HTR-8/SVneo (cell line): ENCODE measurements at places on chromosomes 16 and 17.

DNA sequence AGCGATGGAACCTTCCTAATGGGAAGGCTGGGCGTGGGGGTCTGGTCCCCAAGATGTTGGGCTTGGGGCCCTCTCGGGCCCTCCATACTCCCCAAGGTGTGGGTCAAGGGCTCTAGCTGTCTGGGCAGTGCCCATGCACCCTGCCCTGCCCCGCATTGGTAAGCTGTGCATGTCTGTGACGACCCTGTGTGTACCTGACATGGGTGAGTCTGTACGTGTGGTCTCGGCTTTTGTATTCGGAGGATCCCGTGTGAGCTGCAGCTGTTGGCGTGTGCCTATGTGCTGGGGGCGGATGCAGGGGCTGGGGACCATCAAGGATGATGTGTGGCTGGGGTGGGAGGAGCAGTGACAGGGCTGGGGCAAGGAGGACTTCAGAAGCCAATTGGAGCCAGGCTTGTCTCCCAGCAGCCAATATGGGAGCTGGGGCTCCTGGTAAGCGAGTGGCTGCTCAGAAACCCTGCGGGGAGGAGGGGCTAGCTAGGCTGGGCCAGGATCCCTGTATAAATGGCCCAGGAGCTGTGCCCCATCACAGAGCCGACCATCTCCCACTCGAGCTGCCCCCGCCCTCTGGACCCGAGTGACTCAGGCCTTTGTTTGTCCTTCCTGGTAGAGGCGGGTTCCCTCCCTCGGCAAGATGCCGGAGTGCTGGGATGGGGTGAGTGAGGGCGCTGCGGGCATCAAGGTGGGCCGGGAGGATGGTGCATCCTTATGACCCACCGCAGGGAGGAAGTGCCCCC, at the start of gene NDRG4:
TSS of gene NDRG4 (plus strand) at position 529 of the 737 bp plus-strand sequence. CDS start at position 635, 106 bp downstream.
- peak; percentile 83 for DNase-seq

- no peak for DNase-seq
These were observed at the start of gene KRTAP4-1 for GRCh38 chr17:41184480-41184961. Gene KRTAP4-1 (minus strand): TSS chr17:41184911. CDS start chr17:41184854, 57 bp downstream.

DNA sequence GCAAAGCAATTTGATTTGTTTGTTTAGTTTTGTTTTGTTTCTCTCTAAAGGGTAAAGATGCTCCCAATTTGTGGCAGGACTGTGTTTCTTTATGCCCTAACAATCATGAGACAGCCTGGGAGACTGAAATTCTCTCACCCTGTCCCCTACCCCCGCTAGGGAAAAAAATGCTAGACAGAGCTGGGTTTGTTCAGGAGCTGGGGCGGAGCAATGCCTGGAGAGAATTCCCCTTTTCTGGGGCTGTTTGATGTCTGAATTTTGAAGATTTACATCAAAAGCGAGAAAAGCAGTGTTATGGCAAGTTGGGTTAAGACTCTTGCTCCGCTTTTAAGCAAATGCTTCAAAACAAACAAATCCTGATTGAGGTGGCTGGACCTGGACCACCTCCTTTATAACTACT, 8.4 kb downstream of the MAF start:
- no peak for DNase-seq

- peak; percentile 26 for DNase-seq
These were observed 190.3 kb downstream of the RBFOX3 start for GRCh38 chr17:79420318-79421243.

DNA sequence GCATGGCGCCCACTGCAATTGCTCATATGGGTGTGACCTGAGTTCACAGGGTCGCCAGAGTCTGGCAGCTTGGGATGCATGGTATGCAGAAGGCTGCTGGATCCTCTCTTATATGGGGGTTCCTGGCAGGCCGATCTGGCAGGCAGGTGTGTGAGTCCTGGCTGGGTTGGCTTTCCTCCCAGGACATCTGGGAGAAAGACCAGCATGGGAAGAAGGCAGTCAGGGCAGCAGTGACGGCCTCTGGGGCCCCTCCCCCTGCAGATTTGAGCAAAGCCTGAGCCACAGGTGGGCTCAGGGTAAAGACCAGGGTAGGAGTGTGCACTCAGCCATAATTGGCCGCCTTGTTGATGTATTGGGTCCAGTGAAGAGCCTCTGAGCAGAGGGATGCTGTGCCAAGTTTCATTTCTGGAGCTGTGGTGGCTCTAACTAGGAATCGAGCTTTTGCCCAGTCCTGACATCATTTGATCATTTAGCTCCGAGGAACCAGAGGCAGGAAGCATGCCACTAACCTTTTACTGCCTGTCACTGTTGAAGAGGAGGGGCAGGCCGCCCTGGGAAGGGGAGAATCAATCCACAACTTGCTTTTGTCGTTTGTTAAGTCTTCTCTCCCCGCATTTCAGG, 174.3 kb downstream of the CCDC182 start:
- no peak for DNase-seq
